ENCODE measurements at places on chromosomes 13 and 19.
A peak's percentile ranks its signal among the peaks of the same experiment; 100 is the strongest.

GRCh38 chr19:38657633-38658222, 10.3 kb downstream of the ACTN4 start:
- no peak for DNase-seq

- DNase-seq, result peak; percentile 87
Observed at GRCh38 chr19:752652-753517, 2.0 kb downstream of the MISP start.

- no peak for DNase-seq
Observed at GRCh38 chr13:46343279-46343994, 43.6 kb downstream of the RUBCNL start.

- peak; percentile 87 for DNase-seq
Observed at GRCh38 chr19:12140545-12141404, 625 bp upstream of the ZNF20 start.
